ENCODE measurements at places on chromosomes 11 and 22.

GRCh38 chr11:46250745-46251052 is 26.8 kb upstream of the CREB3L1 start:
- no peak for DNase-seq

- no peak for DNase-seq
These were observed 313.5 kb downstream of the MIAT start for GRCh38 chr22:26970809-26971394.

DNA sequence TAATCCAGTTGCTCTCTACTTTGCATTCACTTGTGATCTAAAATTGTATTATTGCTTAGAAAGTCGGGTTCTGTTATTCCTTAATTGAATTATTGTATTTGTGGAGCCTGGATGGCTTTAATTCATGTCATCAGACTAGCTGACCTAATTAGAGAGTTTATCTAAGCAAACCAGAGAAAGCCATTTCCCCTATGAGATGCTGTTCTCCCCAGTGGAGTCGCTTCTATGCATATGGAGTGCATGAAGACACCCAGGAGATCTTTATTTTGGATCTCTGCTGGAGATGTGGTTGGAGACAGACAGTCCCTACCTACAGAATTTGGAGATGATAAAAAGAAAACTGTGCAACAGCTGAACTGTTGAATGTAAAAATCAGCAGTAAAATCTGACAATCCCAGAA is 45.2 kb upstream of the MYO18B start:
- no peak for DNase-seq

- no peak for DNase-seq
These were observed at the start of gene ADAMTS8 for GRCh38 chr11:130428316-130429119. Gene ADAMTS8 (minus strand): TSS chr11:130428609. CDS start chr11:130428286, 323 bp downstream.

- DNase-seq: no peak
These were observed 657.7 kb downstream of the OPCML start for GRCh38 chr11:132874638-132875037.

- DNase-seq: no peak
These were observed 35.1 kb upstream of the LRRC10B start for GRCh38 chr11:61473370-61474012.

- no peak for DNase-seq
These were observed 59.0 kb downstream of the SYN3 start for GRCh38 chr22:32999039-32999815.

DNA sequence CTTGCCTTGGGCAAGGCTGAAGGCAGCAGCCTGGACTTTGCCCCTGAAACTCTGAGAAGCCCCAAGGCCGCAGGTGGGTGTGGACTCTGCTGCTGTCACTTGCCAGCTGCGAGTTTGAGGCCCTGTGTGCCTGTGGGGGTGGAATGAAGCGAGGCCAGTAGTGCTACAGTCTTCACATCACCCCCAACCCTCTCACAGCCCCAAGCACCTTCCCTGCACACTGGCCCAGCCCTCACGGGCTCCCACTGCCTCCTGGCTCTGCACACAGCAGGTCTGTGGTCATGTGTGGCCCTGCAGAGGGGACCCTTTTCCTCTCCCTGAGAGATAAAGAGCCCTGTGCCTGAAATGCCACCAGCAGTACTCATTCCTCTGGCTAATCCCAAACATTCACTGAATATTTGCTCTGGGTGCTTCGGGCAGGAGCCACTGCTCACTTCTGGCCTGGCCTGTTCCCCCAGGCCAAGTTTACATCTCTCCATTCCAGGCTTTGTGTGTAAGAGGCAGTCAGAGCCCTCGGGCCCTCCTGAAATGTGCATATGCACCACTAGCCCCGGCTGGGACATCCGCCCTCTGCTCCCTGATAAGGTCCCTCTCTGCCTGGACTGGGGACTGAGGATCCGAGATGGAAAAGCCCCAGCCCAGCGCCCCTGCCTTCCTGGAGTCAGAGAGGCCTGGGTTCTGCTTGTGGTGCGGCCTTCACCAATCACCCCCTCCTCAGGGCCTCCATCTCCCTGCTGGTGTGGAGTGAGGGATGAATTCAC is 17.7 kb downstream of the MGAT3 start:
- no peak for DNase-seq

- no peak for DNase-seq
These were observed 38.9 kb downstream of the CTTN start for GRCh38 chr11:70437111-70437784.

GRCh38 chr22:33220476-33221080 is 162.4 kb upstream of the SYN3 start:
- no peak for DNase-seq

- no peak for DNase-seq
These were observed 132.3 kb downstream of the CRYBB2 start for GRCh38 chr22:25351631-25352293.

DNA sequence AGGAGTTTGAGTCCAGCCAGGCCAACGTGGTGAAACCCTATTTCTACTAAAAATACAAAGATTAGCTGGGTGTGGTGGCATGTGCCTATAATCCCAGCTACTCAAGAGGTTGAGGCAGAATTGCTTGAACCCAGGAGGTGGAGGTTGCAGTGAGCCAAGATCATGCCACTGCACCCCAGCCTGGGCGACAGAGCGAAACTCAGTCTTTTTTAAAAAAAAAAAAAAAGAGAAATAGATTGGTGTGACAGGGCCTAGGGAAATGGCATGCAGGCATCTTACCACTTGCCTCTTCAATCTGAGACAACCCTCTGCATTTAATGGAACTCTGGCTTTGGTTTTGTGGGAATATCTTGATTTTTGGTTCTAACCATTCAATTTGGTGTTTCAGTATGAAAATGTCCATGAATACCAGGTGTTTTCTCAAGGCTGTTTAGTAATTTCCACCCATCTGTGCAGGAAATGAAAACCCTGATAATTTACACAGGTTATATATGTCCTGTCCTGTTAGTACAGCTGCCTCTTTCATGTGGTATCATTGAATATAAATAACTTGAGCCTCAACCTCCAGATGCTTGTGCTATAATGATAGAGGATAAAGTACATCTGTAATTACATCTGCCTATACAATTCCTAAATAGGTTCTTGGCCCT is 8.4 kb downstream of the XBP1 start:
- DNase-seq: no peak

DNA sequence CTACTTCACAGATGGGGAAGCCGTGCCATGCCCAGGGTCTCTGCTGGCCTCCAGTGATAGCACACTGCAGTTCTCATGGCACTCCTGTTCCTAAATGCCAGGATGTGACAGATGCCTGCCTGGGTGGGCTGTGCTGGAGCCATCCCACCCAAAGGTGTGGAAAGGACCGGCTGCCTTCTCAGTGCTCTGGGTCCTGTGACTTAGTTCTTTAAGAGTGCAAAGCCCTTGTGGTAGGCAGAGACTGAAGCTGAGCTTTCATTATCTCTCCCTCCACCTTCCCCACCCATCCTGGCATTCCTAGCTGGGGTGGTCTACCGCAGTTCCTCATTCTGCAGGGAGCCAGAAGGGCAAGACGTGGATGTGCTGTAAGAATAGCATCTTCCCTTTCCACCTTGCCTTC is 150.1 kb downstream of the CEP164 start:
- no peak for DNase-seq

All from SIG-M5 (cell line).